Kidney (tissue), 22 donors: ENCODE measurements at places on chromosomes 12 and 14. TPM values are rescaled to one million over a fixed set of nuclear protein-coding genes. Genes with fewer than 3 reads are reported as not detected.

The PLCZ1 gene
- not detected for polyA plus RNA-seq

GRCh38 chr14:91158091-91158790, 44.4 kb downstream of the DGLUCY start:
- DNase-seq, result no peak

DNA sequence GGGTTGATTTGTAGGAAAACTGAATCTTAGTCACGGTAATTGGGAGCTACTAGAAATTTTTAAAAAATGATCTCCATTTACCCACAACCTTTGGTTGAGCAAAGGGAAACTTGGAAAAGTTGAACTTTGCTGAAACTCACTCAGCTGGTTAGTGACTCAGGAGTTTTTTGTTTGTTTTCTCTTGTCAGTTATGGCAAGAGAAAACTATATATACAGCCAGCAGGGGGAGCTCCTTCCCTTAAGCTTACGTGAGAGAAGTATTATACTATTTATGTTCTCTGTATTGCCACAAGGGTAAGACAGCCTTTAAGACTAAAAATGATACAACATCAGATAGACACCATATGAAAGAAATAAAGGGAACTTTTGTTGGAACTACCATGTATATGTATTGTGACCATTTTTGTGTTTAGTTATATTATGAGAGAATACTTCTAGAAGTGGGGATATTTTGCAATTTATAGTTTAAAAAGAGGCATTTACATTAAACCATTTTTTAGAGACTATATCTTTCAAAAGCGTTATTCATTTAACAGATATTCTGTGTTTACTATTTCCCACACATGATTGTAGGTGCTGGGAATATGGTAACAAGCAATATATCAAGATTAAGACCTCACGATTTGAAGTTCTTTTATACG, 28.1 kb upstream of the TBC1D30 start:
- DNase-seq, result no peak

The CCDC63 gene
- polyA plus RNA-seq, result not detected

DNA sequence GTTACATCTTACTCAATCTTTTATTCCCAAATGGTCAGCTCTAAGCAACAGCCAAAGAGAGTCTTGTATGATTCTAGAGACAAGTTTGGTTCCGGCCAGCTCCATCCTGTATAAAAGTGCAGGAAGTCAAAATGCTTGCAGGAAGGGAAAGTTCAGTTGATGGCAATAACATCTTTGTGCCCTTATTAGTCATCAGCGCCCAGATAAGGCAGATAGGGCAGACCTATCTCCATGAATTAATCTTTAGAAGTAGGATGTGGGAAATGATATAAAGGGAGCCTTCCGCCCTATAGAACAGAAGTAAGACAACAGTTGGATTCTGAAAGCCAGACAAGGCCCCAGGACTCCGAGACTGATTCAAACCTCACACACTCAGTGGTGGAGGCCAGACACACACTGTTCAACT, 6.4 kb downstream of the GNS start:
- no peak for DNase-seq

DNA sequence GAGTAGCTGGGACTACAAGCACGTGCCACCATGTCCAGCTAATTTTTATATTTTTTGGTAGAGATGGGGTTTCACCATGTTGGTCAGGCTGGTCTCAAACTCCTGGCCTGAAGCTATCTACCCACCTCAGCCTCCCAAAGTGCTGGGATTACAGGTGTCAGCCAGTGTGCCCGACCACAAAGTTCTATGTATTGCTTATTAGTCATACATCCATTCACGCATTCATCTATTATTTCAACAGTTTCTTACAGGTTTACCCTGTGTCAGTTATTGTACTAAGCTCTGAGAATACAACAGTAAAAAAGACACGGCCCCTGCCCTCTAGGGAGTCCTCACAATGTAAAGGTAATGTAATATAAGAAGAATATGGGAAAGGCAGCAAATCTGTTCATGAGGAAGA, 188.9 kb upstream of the BTG1 start:
- no peak for DNase-seq

GRCh38 chr14:90060965-90061684, 669 bp upstream of the KCNK13 start:
- peak; percentile 12 for DNase-seq

DNA sequence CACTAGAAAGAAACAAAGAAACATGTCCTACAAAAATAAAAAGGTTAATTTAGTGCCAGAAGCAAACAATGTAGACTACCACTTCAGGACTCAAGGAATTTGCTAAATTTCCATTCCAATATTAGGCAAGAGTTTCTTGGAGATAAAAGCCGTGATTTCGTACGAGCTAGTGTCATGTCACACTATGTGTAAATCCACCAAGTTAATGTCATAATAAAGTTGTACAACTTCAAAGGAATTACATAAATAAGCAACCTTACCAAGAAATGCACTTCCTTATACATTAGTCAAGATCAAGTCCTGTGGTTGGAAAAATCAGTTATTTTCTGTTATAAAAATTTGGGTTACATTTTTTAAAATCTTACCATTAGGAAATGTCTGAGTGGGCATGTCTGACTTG, 1222.8 kb downstream of the GALC start:
- no peak for DNase-seq

The HPD gene
- 393 TPM for polyA plus RNA-seq

The RERGL gene
- polyA plus RNA-seq, result 48.4 TPM

DNA sequence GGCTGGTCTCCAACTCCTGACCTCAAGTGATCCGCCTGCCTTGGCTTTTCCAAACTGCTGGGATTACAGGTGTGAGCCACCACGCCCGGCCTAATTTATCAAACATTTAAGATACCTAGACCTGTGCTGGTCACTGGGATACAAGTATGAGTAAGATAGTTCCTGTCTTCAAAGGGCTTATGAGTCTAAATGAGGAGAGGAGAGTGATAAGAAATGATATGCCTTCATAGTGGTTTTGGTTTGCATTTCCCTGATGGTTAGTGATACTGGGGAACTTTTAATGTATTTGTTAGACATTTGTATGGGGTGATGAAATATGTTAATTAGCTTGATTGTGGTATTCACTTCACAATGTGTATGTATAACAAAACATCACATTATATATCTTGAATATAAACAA, 21.2 kb downstream of the TMED10 start:
- DNase-seq, result no peak

DNA sequence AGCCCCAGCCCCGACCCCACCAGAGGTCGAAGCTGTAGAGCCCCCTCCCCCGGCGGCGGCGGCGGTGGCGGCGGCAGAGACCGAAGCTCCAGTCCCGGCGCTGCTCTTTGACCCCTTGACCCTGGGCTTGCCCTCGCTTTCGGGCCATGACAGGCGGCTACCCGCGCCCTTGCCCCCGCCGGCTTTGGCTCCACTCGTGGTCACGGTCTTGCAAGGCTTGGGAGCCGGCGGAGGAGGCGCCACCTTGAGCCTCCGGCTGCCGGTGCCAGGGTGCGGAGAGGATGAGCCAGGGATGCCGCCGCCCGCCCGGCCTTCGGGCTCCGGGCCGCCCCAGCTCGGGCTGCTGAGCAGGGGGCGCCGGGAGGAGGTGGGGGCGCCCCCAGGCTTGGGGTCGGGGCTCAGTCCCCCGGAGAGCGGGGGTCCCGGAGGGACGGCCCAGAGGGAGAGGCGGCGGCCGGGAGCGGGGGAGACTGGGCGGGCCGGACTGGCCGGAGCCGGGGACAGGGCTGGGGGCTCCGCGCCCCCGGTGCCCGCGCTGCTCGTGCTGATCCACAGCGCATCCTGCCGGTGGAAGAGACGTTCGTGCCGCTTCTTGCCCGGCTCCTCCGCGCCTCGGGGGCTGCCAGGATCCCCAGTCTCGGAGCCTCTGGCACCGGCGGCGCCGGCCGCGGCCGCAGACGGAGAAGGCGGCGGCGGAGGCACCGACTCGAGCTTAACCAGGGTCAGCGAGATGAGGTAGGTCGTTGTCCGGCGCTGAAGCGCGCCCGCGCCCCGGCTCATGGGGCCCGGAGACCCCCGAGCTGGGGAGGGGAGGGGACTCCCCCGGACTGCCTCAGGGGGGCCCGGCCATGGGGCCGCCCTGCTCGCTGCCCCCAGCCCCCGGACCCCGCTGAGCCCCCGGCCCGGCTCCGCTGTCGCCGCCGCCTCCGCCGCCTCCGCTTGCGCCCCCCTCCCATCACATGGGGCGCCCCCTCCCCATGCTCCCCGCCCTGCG, 778 bp downstream of the AGAP2 start:
- DNase-seq, result no peak

DNA sequence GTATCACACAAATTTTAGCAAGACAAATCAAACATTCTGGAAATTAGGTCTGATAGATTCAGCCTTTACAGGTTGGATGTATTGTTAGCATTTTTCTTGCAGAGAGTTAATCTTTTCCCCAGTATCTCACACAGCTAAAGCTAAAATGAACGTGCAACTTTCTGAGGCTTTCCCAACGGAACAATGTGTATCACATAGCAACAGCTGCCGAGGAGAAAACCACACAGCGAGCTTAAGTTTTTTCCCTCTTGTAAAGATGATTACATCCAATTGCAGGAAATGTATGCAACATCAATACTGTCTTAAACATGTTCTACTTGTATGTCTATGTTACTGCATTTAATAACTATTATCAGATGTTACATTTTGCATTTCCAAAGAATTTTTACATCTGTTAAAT, 182.2 kb downstream of the CCDC59 start:
- no peak for DNase-seq

DNA sequence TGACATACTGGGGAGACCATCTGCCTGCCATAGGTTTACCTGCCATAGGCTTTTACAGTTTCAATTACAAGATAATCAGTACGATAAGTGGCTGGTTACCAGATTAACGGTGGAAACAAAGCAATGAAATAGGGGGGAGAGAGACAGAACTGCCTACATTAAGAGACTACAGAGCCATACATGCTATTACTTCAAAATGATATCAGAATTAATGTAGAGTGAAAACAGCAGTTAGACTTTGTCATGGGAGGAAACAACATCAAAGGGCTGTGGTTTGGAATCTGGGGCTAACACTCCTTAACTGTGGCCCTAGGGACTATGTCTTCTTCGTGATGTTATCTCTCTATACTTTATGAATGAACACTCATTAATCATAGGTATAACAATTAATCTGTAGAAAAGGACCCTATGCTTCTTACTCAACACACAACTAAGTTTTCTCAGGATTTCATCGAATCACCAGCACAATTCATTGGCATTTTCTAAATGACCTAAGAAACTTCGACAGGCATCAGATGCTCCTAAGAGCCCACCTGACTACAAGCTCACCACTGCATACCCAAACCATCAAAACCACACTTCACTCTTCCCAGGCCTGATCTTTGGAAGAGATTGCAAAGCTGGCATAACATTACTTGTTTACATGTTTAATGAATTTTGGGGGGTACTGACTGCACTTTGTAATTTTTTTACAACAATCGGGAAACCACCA, 475.6 kb upstream of the SOX5 start:
- no peak for DNase-seq

- DNase-seq, result no peak
These were observed 8.7 kb downstream of the MYRFL start for GRCh38 chr12:69833696-69834095.
